Cortex of kidney (tissue), 1 donor: ENCODE measurements at places on chromosomes 5 and 9.

DNA sequence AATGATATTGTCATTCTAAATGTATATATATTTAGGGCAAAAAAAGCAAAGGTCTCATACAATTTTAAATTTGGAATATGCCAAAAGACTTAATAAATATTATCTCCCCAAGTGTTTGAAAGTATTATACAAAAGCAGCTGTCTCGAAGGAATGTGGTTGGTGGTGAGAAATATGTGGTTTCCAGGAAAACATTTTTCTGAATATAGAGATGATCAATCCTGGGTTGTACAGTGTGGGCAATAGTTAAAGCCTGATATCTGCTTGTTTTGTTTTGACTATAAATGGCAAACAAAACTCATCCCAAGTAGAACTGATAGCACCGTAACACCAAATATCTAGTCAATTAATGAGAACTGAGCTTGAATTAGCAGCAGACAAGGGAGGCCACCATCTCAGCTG, 391.8 kb upstream of the CD180 start:
- no peak for DNase-seq

GRCh38 chr9:6896562-6896961, 138.8 kb downstream of the KDM4C start:
- no peak for DNase-seq

DNA sequence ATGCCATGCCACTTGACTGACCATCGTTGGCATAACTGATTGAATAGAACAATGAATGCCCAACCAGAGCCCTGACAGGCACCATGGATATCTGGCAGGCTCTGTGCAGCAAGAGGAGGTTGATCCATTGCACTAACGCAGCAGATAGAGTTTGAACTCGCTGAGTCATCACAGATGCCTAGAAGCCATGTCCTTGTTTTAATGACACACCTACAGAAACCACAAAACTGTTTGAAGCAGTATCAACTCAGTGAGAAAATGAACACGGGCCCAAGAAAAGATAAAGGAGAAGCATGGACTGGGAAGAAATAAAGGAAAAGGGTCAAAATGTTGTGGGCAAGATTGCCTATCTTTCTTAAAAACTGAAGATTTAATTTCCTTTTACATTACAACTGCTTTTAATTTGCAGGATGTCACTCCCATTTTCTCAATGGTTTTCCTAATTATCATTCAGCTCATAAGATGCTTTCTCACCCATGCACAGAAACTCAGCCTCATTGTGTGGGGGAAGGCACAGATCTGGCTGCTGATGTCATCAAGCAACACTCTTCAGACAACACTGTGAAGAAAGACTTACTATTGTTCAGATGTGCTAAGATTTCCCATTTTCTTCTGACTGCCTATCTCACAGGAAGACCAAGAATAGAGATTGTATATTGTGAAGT, 129.0 kb downstream of the PIK3R1 start:
- no peak for DNase-seq

DNA sequence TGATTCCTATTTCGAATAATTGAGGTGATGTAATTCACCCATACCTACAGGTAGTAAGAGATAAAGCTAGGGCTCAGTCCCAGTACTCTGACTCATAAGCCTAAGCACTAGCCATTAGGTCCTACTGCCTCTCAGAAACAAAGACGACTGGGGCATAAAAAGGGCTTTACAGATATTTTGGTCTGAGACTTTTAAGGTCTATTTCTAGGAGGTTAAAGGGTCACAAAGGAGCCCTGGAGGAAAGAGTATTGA, 69.8 kb downstream of the SGCD start:
- DNase-seq, result no peak

- no peak for DNase-seq
These were observed 49.2 kb downstream of the OTULIN start for GRCh38 chr5:14713476-14714390.
